ENCODE measurements at places on chromosomes 2 and 18.
A peak's percentile ranks its signal among the peaks of the same experiment; 100 is the strongest.

DNA sequence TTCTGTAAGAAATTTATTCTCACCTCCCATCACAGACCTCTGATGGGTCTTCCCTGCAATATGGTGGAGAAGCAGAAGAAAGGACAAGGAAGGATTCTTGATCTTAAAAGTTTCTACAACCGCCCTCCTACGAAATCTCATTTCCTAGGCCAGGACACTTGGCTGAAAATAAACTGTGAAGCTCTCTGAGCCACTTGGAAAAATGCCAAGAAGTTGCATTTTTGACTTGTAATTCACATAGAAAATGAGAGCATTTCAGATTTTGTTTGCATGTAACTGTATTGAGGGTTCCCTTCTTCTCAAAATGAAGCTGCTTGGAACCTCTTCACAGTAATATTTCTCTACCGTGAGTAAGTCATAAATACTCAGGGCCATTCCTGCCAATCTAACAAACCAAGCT, 458.3 kb upstream of the SLC14A2 start:
- no peak for DNase-seq

DNA sequence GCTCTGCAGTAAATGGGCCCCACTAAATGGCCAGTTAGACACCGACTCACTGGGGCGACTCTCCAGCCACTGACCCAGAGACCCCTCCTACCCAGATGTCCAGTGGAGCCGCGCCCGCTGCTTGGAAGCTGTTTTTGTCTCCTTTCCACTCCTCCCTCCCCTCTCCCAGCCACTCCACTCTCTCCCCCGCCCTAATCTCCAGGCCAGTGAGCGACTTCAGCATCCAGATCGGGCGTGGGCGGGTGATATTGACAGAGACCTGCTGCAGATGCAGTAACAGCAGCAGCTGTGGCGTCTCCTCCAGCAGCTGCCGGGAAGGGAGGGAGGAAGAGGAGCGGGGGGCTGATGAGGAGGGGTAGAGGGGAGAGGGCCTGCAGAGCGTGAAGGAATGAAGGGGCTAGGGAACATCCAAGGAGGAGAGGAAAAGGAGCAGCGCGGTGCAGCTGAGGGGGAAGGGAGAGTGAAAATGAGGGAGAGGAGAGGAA, at the start of gene SCN7A:
TSS of gene SCN7A (minus strand) at position 110 of the 485 bp plus-strand sequence. CDS start 16,553 bp downstream, outside the sequence.
- peak; percentile 51 for DNase-seq

DNA sequence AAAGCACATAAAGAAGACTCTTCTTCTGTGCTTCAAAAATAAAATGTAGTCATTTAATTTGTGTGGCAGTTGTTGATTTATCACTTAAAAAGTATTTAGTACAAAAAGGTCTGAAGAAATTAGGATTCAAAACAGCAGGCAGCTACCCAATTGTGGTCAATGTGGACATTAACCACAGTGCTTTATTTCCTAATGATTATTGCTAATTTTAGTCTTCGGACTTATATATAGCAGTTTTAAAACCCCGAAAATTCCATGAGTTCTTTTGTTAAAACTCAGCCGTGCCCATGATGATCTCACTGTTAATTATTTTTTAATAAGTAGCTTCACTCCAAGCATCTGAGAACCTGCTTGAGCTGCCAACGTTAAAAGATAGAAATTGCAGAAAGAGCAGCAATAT, 594.3 kb downstream of the STK39 start:
- no peak for DNase-seq

DNA sequence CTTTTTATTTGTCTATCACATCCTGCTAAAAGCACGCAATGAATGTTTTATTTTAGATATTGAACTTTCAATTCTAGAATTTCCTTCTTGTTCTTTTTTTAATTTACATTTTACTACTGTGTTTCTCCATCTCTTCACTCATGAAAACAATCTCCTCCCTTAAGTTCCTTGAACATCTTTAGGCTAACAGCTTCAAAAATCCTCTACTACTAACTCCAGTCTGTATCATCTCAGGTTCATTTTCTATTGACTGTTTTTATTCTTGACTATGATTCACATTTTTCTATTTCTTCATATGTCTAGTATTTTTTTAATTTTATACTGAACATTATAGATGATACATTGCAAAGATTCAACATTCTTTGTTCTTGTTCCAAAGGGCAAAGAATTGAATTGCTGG, 79.2 kb upstream of the NCK2 start:
- DNase-seq = no peak

DNA sequence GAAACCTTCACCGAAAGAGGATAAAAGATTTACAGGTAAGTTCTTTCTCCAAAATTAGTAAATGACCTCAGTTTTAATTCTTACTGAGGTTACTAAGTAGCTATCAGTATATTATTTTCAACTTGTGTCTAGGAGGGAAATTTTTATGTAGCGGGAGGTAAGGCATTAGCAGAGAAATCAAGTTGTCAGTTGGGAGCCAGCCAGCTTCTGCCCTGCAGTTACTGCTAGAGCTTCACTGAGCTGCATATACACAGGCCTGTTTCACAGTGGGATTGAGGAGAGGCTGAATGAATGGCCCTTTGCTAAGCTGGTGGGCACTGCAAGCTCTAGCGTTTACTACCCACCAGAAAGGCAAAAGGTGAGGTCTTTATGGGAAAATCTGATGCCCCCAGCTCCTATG, 105.7 kb downstream of the ACAA2 start:
- no peak for DNase-seq

DNA sequence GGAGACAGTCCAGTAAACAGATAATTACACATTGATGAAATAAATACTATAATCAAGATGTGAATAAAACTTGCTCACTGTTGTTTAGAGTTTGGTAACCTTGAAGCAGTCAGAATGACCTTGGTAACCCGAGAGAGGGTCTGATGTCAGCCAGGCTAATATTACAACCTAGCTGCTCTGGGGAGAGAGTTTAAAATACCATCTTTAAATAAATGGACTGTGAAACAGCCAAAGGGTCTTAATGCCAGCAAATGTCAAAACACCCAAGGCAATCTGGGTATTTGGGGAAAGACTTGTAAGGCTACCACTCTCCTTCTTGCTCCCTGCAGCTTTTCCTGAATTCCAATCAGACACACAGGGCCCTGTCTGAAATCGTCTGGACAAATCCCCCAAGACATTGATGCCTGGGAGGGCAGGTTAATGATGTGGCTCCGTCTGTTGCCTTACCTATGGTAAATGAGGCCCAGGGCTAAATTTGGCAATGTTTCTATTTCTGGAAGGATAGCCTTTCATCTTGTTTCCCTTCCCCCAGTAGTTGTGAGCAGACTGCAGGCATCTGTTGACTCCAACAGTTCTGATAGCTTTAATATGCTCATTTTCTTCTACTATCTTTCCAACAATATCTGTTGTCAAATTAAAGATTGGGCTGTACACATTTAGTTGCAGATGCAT, 43.0 kb upstream of the ITGB6 start:
- DNase-seq = no peak

DNA sequence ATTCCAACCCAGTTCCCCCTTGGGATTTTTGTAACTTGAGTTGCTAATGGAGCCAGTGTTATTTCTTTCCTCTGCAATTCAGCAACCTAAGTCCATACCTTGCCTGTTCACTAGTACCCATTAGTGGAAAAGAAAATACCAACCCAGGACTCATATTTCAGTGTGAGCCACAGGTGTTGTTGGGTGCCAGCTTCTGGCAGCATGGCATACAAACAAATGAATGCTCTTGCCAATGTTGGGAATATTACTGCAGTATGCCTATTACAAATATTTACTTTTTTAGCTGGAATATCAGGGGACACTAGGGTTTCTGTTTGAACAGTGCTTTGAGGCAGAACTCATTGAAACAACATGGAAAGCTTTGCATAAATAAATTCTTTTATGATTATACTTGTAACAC, 130.2 kb downstream of the NCKAP5 start:
- DNase-seq = no peak

DNA sequence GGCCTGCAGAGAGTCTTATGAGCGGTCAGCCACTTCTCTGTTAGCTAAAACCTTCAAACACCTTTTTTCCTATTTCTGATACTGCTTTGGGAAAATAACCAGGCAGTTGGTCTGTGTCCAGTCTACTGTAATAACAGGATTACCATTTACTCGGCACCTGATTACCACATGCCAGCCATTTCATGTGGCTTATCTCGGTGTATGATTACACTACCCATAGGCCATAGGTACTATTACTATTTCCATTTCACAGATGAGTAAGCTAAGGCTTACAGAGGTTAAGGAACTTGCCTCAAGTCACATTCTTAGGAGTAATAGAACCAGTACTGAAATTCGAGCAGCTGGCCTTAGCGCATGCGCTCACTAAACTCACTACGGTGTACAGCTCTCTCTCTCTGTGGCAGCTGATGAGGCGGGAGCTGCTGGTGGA, 147.2 kb upstream of the L3MBTL4 start:
- no peak for DNase-seq

- DNase-seq = no peak
Measured at GRCh38 chr18:74073957-74074667, 73.5 kb downstream of the FBXO15 start.

DNA sequence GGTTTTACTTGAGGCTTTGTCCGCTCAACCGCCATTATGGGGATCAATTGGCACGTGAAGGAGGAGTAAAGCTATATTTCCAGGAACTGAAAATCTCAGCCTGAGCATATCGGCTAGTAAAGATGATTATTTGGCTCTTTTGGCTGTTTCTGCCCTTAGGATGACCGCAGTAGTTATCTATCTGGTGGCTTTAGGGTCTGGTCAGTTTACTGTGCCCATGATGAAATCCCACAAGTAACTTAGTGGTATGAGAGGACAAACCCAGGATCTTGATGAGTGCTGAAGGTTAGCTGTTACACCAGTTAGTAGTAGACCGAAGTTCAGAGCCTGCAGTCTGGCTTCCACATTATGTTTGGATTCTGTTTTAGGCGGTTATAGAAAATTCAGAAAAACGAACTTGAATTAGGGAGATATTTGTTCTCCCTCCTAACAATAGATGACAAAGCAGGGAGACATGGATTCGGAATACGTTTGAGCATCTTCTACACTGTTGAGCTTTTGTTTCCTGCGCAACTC, 1.2 kb downstream of the MAT2A start:
- peak; percentile 31 for DNase-seq

- no peak for DNase-seq
Measured at GRCh38 chr2:110881908-110882307, 149.5 kb downstream of the ACOXL start.

GRCh38 chr2:226600184-226600583, 199.4 kb downstream of the IRS1 start:
- DNase-seq = peak; percentile 84

DNA sequence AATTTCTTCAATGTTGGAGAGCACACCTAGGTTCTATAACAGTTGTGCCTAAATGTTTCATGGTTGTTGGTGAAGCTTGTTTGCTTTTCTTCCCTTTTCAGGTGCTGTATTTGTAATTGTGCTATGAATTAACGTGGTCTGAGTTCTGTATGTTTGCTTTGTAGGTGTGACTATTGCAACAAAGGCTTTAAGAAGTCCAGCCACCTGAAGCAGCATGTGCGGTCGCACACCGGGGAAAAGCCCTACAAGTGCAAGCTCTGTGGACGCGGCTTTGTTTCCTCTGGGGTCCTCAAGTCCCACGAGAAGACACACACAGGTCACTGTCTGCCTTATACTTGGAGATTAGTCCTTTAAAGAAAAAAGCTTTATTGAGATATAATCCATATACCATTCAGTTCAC, 91.2 kb downstream of the ZNF236 start:
- DNase-seq = no peak

GRCh38 chr2:147603447-147603846, 241.4 kb upstream of the ACVR2A start:
- DNase-seq = no peak

DNA sequence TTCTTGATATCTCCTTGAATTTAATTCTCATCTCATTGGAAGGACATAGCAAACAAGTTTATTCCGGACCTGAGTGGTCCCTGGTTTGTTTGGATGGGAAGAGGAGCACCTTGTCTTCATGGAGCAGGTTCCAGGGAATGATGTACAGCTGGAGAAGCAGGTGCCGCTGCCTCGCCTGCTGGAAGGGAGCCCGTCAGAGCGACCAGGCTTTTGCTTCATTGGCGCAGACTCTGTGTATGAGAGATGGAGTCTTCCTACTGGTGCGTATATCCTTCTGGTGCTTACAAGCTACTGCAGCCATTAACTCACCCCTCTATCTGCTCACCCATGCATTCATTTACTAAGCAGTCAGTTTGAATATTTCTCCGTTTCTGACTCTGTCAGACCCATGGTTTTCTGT, 11.6 kb upstream of the ALLC start:
- DNase-seq = no peak

- DNase-seq = no peak
Measured at GRCh38 chr18:25651553-25651952, 299.6 kb upstream of the ZNF521 start.

GRCh38 chr2:37263839-37264238, 32.4 kb downstream of the NDUFAF7 start:
- DNase-seq = peak; percentile 31

- peak; percentile 37 for DNase-seq
Measured at GRCh38 chr2:218270721-218271486, 585 bp downstream of the PNKD start.

DNA sequence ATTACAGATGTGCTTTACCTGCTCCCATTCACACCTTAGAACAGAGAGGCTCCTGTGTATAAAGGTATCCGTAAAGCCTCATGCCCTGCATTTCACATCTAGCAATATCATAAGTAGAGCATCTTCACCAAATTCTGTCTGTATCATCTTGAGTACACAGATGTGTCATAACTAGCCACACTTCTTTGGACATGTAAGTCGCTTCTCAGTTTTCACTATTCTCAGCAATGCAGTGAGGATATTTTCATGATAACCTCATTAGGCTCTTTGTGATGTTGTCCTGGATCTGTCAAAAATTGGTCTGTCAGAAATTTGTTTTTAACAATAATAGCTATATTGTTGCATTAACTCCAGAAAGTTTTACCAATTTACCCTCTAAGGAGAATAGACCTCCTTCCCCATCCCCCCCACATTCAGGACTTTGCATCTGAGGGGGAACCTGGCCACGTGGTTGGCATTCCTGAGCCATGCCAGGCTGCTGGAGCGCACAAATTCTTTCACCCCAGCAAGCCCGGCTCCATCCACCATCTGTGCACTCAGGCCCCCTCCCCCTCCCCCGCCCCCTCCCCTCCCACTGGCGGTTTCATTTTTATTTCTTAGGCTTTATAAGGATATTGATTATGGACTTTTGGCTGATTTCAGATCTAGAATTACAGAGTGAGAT, 34.1 kb downstream of the AGAP1 start:
- peak; percentile 50 for DNase-seq

GRCh38 chr18:7117390-7118355, at the start of gene LAMA1:
TSS of gene LAMA1 (minus strand) at chr18:7117797. CDS start at chr18:7117720, 77 bp downstream.
- DNase-seq = peak; percentile 83

DNA sequence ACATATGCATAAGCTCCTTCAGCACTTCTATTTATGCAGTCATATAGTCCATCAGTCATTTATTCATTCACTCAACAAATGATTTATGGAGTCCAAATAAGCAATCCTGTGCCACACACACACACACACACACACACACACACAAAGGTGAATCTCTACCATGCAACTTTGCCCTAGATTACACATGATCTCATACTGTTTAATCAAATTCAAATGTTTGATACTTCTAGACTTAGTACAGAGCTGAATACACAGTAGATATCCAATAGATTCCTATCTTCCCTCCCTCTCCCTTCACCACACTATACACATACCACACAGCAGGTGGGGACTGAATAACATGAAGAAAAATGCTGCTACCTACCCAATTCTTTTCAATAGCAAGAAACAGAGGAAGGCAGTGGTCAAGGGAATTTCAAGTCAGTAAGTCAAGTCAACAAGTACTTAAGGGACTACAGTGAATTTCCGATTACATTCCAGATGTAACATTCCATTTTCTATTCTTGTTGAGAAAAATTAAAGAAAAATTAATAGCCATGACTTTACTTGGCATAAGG, 65.4 kb downstream of the EPG5 start:
- no peak for DNase-seq

- DNase-seq = peak; percentile 48
Measured at GRCh38 chr18:46161703-46162396, 57.7 kb downstream of the HAUS1 start.

Data from mesendoderm (in vitro differentiated cells).